ENCODE measurements at places on chromosomes 3 and 15.

DNA sequence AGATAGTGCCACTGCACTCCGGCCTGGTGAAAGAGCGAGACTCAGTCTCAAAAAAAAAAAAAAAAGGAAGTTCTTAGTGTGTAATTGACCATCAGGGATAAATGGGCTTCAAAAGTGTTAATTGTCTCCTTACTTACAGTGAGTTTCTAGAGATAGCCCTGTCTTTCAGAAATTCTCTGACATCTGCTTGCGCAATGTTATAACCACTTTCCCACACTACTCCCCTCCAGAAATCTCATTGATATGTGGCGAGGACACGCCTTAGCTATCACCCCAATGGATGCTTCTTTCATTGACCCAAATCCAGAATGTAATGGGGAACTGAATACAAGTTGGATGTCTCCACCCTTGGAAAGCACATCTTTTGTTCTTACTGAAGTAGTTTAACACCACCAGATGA is 70.9 kb downstream of the GMPS start:
- DNase-seq, result no peak

DNA sequence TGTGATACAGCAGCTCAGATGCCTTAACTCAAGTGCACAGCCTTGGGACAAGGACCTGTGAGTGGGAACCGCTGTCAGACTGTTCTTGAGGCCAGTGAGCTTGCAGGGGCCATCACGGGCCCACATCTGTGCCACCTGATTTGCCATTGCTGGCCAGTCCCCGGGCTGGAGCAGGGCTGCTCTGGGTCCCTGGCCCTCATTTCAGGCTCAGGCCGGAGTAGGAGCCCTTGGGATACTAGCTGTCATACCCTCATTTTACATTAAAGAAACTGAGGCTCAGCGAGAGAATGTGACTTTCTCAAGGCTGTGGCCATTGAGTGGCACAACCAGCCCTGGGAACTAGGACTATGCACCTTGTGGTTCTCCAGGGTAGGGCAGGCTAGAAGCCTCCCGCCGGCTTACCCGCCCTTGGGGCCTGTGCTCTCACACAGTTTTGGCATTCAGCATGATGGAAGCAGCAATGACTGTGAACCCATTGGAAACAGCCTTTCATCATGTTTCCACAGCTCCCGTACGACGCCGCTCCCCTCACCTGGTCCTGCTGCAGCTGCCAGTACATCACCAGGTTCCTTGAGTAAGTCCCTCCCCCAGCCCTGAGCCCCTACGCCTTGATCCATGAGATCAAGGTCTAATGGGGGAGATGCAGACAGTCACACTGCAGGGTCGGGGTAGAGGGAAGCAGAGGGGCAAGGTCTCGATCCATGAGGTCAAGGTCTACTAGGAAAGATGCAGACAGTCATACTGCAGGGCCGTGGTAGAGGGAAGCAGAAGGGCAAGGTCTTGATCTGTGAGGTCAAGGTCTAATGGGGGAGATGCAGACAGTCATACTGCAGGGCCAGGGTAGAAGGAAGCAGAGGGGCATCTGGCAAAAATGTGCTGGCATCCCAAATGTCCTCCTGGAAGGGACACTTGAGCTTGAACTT is 42.2 kb downstream of the GOLGA6L10 start:
- no peak for DNase-seq

- no peak for DNase-seq
These were observed 66.1 kb downstream of the EPHA3 start for GRCh38 chr3:89173546-89173945.

DNA sequence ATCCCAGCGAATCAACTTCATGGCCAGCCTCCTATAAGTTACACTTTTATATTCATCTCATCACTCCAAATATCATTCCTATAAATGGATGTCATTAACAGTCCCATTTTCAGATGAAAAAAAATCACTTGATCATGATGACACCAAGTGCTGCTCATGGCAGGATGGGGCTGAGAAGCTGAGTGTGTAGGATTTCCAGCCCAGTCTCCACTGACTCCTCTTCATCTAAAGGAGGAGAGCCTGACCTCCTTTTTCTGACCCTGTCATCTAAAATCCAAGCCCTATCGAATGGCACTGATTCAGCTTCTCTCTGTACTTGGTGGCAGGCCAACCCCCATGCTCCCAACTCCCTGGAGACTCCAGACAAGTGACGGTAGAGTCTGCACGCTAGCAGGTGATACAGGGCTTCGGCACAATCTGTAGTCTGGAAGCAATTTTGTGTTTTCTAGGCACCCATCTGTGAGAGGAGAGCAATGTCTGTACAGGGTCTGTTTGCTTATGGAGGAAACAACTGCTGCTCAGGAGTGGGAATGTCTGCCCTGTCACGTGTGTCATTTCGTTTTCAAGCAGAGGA is 103.2 kb downstream of the EPHB1 start:
- DNase-seq, result no peak

GRCh38 chr3:56620371-56620770 is 62.7 kb downstream of the TASOR start:
- no peak for DNase-seq

- no peak for DNase-seq
These were observed 107.2 kb upstream of the RASGRP1 start for GRCh38 chr15:38671675-38672254.

DNA sequence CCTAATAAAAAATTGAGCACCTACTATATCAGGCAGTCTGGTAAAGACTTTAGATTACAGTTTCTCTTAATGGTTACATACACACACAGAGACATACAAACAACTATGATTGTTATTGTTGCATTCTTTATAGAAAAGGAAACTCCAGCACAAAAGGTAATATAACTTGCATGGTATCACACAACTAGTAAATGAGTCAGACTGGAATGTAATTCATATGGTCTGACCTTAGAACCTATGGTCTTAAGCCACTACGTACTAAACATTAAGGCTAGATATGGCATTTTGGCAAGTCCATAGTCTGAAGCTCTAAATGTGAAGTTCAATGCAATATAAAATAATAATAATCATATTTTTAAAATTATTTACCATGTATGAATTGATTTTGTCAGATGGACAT is 380.6 kb downstream of the LSAMP start:
- DNase-seq, result no peak

DNA sequence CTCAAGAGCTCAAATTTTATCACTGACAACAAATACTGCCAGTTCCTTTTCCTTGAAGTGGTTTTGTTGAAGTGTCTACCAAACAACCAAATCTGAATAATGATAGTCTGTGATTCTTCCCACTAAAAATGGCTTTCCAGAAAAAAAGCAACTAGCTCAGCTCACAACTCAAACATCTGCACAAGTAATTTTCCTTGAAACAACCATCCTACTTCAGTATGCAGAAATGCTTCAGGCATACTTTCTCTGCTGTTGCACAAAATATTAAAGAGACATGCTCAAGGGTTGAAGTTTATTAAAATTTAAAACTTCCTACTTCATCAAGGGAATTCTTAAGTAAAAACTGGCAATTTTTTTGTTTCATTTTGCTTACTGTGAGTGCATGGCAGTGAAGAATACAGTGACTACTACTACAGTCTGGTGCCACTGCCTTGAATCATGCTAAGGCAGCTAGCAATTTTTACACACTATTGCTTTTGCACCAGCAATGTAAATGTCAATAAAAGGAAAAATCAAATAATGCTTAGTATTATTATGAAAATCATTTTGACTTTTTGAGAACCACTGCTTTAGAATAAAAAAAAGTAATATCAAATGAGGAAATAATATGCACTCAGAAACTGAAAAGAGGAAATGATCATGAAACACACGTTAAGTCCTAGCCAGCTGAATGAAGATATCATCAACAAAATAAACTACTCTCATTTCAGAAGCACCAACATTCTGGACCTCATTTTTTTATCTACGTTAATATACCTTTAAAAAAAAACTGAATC is 33.6 kb downstream of the VPS13C start:
- DNase-seq, result no peak

DNA sequence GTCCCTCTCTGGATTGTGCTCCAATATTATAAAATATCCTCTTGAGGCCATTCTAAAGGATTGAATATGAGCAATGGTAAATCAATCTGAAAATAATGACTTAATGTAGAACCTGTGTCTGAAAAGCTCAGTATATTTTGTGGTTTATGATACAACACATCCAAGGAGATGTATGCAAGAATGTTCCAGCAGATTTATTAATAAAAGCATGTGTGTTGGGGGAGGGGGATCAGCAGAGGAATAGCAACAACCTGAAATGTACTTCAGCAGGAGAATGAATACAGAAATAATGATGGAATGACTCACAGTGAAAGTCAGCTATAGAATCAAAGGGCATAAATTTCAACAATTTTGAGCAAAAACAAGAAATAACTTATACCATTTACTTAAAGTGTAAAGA is 56.7 kb upstream of the NUDT16 start:
- no peak for DNase-seq

GRCh38 chr3:59430341-59430740 is 380.5 kb upstream of the CFAP20DC start:
- no peak for DNase-seq

- no peak for DNase-seq
These were observed 1.2 kb downstream of the GABRB3 start for GRCh38 chr15:26771578-26772153.

DNA sequence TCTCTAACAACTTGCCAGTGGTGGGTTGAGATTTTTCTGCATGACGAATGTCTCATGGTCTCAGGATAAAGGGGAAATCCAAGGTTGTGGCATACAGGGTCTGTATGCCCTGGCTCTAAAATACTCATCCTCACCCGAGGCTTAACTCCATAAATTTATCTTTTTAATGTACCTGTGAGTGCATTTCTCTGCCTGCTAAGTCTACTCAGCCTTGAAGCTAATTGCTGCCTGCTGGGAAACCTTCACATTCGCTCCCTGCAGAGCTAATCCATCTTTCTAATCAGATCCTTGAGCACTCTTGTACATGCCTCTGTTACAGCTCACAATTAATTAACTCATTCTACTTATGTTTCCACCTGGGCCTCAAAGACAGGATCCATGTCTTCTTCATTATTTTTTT is 93.8 kb downstream of the CMSS1 start:
- no peak for DNase-seq

DNA sequence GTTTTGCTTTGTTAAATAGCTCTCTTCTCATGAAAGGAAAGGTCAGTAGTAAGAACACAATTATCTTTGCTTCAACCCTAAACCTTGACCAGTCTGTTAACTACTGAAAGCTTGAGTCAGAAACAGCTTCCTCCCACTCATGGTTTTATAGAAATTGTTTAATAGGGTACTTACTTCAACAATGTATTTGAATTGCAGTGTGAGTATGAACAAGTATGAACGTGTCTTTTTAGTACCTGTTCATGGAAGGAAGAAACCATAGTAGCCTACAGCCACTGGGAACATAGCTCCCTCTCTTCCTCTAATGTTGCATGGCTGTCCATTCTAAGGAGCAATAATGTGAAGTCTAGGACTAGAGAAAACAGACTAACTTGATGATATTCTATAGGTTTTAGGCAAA is 311.0 kb downstream of the MCTP2 start:
- no peak for DNase-seq

DNA sequence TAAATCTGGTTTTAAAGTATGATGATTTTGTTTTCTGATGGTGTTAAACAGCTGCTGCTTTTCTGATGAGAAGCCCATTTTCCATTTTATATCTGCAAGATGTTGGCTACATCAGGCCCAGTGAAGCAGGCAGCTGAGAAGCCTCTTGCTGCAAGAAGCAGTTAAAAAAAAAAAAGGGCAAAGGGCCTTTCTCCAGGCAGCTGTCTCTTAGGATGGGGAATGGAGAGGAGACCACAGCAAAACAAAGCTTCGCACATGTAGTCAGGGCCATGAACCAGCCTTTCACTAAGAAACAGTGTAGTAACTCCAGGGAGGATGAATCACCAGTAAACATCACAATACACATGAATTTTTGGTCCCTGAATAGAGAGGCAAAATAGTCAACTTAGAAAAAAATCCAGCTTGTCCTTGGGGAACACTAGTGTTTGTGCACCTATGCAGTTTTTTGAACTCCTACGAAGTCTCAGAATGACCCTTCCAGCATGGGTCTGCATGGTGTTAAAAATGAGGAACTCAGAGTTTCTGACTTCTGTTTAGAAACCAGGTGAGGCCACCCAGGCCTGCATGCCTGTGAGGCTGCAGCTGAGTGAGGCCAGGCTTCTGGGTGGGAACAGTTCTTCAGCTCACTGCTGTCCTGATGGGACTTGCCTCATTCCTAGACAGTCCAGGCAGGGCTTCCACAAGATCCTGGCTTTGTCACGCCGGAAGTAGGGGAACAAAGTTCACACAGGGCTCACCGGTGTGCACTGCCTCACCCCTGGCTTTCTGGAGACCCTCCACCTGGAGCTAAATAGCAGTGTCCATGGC is 518.7 kb downstream of the MCTP2 start:
- peak; percentile 9 for DNase-seq

GRCh38 chr3:8780279-8780678 is 10.9 kb upstream of the OXTR start:
- no peak for DNase-seq

- DNase-seq, result no peak
These were observed 497 bp downstream of the PARP16 start for GRCh38 chr15:65286069-65286703.

- no peak for DNase-seq
These were observed 5.6 kb upstream of the SRPRB start for GRCh38 chr3:133799794-133800585.

- no peak for DNase-seq
These were observed at the start of gene FAIM for GRCh38 chr3:138608322-138609135. TSS of gene FAIM (plus strand) at chr3:138608771. CDS start at chr3:138619727, 10,956 bp downstream.

DNA sequence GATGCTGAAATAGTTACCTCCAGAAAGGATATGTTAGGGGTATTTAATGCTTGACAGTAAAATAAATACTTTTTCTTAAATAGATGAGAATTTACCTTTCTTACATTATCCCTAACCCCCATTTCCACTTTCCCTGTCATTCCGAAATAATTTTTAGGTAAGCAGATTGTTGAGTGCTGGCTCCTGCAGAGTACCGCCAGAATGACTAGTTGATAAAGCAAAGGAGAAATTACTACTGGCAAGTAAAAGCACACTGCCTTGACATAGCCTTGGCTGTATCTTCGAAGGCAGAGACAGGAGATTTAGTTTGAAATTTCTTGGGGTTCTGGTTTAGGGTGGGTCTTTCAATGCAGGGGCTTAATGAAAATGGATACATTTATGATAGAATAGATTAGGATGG is 40.8 kb downstream of the LRRC49 start:
- DNase-seq, result no peak

DNA sequence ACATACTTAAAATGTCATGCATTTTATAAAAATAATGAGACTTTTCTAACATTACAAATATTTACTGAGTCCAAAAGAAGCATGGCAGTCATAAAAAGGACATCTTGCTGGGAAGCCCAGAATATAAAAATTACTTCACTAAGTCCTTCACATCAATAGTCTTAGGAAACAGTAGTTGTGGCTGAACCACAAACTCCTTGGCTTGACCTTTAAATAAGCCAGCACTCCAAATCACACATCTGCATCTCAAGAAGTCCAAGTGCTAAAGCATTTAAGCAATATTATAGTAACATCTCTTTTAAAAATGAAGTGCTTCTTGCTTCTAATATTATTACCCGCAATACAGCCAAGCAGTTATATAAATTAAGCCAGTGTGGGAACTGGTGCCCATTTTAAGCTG is 8.8 kb downstream of the CCNL1 start:
- DNase-seq, result no peak

- DNase-seq, result no peak
These were observed 14.3 kb downstream of the SIAH2 start for GRCh38 chr3:150748684-150749047.

Measured in NT2/D1 (cell line).